ENCODE measurements at places on chromosomes 16 and 17.

GRCh38 chr17:74552037-74552436 lies 6.1 kb upstream of the CD300C start:
- DNase-seq = peak; percentile 34

GRCh38 chr17:1707107-1707506 lies 3.1 kb downstream of the TLCD2 start:
- no peak for DNase-seq

GRCh38 chr17:79997011-79997660 lies 38.5 kb downstream of the TBC1D16 start:
- DNase-seq = no peak

DNA sequence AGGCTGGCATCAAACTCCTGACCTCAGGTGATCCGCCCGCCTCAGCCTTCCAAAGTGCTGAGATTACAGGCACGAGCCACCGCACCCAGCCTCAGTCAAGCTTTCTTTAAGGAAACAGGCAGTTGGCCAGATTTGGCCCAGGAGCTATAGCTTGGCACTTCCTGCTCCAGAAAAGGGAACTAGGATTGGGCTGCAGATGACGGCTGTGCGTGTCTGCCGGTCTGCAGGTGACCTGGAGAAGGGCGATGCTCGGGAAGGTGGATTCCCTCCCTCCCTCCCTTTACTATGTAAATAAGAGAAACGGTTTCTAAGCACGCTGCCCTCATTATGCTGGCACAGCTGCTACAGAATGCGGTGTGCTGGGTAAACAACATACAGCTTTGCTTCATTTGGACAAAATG lies 215.9 kb downstream of the RPTOR start:
- DNase-seq = no peak

- DNase-seq = no peak
Observed at GRCh38 chr17:27216836-27217235, 77.1 kb upstream of the WSB1 start.

GRCh38 chr17:10127819-10128425 lies 70.5 kb downstream of the GAS7 start:
- no peak for DNase-seq

DNA sequence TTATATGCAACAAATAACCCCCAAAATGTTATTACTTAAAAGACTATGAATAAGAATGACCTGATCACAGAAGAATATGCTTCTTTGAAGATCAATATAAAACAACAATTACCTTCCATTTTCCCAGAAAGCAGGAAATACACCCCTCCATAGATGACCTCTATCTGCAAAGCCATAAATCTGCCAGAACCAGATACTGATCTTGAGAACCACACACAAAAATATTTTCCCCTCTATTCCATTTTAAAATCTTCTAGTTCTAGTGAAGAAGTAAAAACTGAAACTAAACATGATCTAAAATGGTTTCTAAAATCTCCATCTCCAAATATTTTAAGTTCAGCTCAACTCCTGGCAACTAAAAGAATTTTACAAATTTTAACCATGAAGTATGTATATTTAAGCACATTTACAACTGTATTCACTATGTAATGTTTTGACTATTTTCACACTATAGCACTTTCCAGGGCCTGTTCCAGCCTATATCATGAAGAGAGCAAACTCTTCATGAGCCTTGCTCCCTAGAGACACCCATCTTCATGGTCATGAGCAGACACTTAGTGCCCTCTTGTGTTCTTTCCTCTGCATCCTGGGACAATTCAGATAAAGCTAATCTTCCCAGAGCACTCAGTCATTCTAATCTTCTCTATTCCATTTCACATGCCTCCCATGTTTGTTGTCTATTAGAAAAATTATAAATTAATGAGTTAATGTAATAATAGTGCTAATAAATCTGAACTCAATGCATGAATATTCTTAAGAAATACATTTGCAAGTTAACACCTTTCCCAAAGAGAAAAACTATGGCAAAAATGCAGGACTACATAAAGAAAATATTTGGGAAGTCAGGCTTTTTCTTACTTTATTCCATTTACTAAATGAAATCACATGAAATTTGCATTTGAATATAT lies 87.0 kb downstream of the HELZ start:
- DNase-seq = peak; percentile 63
